ENCODE measurements at places on chromosomes 11 and 22.

GRCh38 chr11:132093536-132094259 is 723.3 kb downstream of the NTM start:
- DNase-seq: no peak

GRCh38 chr11:11786771-11787170 is 55.0 kb upstream of the USP47 start:
- DNase-seq: no peak

DNA sequence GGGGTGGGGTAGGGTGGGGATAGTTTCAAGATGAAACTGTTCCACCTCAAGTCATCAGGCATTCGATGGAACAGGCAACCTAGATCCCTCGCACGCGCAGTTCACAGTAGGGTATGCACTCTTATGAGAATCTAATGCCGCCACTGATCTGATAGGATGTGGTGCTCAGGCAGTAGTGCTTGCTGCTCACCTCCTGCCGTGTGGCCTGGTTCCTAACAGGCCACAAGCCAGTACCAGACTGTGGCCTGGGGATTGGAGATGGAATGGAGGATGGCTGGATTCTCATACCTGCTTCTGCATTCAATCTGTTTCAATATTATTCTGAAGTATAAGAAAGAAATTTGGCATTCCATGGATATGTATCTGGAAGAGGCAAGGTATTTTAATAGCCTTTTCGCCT is 73.1 kb downstream of the RBFOX2 start:
- DNase-seq: no peak

DNA sequence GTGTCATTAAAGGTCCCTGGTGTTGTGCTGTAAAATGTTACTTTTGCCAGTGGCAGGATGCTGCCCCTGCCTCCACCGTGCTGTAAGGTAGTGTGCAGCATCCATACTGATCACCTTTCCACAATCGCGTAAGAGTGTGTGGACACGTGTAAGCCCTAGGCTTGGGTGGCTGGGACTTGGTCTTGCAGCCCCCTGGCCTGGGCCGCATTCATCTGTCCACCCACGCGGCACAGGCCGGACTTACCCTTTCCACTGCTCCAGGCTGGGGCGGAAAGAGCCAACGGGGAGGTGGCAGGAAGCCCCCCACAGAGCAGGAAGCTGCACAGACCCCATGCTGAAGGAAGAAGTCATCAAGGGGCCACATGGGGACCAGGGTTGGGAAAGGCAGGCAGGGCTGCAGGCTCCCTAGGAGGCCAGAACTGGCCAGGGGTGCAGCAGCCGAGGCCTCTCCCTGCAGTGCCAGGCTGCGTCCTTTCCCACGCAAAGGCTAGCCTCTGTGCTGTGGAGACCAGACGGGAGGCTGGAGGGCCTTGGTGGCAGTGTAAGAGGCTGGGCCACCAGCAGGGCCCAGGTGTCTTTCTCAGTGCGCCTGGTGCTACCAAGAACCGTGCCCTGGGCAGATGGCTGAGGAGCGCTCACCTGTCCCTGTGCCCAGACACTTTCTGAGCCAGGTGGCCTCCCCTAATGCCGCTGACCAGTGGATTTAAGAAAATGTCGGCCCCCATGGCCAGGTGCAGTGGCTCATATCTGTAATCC is 11.7 kb upstream of the TMEM191C start:
- DNase-seq: no peak

DNA sequence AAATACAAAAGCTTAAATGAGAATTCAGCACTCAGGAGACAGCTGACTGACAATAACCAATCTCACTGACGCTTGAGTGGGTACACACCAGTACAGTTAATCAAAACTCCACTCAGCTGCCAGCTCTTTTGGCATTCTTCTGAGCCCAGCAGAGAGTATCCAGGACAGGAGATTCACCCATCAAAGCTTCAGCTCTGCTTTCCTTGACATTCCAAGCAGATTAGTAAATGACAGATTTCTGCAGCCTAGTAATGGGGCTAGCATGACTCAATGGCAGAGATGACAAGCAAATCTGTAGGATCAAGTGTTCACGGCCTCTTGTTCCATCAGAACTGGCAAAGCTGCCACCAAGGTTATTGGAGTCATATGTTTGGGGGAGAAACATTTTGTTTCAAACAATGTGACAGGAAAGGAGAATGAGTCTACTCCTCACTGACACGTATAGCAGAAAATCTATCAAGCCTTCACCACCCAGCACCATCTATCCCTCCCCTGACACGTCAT is 420.0 kb downstream of the DYNC2H1 start:
- no peak for DNase-seq

DNA sequence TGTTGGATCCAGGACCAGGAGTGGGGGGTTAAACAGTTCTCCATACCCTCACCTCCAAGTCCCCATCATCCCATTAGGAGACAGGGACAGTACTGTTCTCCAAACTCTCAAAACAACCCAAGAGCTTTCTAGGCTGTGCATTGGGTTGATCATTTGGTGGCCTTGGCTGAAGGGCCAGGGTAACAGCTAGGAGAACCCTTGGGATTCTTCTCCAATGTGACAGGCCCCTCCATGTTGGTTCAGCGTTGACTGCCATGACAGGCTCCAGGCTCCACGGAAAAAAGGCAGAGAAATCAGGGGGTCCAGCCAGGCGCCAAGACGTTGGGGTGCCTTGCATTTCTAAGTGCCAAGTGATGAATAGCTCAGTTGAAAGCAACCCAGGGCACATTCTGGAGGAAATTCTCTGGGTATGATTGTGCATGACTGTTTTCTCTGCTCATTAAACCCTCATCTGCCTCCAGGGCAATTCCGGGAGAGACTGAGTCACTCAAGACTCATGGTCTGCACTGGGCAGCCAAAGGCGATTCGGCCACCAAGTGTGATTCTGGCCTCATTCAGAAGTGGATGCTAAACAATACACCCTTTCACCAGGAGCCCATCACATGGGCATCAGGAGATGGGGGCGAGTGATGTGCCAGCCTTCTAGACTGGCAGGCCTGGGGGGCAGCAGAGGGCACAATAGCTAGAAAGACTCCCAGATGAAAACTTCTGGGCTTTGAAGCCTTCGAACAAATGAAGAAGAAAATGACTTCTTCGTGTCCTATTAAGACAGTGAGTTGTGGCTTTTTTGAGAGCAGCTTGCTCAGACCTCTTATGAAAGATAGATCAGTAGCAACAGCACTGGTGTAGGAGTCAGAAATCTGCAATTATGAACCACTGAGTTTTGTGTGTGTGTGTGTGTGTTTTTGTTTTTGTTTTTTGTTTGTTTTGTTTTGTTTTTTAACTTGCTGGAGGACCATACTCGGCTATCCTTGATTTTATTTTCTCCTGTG is 27.7 kb downstream of the CD44 start:
- DNase-seq: no peak

DNA sequence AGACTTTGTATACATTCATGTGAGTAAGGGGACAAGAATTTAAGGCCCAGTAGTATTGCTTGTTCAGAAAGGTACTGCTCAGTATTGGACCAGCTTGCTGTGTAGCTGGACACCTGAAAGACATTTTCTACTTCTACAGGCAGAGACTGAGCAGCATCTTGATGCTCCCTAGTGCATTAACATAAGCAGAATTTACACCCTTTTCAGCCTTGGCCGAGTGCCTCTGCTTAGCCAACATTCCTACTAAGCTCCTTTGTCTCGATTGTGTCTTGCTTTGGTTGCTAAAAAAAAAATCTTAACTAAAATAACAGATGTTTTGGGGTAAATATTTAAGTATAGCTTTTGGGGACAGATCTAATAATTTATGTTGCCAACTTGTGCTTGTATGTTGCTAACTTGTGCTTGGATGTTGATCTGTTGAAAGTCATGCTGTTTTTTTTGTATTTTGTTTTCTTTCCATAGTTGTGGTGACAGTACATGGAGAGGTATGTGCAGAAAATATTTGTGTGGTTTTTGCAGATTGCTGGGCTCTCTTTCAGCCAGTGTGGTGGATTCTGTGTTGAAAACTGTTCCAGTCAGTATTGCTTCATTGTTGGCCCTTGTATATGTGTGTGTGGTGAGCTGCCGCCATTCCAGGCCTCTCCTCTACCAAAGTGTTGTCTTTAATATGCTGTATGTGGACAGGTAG is 3.7 kb downstream of the PTS start:
- DNase-seq: no peak

Data from stimulated activated CD4-positive, alpha-beta T cell treated with anti-CD3 and anti-CD28 coated beads, Interleukin-4, amount 100 ng/mL, for 48 hours (primary cell).